ENCODE measurements at places on chromosomes 7 and 10.

GRCh38 chr7:30240106-30240800, 44.1 kb upstream of the ZNRF2 start:
- DNase-seq: no peak

GRCh38 chr10:88494537-88494936, 88.6 kb downstream of the RNLS start:
- no peak for DNase-seq

DNA sequence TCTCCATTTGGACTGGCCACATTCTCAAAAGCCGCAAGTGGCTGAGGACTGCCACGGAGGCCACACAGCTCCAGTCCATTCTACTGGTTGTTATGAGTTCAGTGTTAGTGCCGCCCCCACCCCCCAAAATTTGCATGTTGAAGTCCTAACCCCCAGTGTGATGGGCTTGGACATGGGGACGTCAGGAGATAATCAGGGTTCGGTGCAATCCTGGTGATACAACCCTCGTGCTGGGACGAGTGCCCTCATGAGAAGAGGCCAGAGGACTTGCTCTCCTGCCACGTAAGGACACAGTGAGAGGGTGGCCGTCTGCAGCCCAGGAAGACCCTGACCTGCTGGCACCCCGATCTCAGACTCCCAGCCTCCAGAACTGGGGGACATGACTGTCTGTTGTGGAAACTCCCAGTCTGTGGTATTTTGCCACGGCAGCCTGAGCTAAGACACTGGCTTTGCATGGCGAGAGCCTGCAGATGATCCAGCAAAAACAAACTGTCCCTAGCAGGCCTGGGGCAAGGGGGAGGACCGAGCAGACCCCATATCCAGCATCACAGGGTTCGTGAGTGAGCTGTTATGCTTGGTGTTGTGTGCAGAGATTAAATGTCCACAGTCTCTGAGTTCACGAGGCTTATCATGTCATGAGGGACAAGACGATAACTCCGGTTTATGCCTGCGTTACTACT, 41.5 kb upstream of the INSIG1 start:
- no peak for DNase-seq

DNA sequence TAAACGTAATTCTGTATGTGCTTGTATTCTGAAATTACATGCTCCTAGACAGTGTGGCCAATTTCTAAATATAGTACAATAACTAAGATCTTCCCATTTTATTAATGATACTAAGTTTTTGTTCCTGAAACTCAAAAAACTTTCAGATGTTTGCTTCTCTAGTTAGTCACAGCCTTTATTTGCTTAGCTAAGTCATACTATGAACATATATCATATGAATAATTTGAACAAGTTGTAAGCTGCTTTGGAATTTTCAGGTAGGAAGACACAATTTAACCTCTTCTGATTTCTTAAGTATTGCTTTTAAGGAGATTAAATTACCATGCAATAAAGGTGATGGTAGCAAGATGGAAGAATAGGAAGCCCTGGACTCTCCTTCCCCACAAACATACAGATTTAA, 148.7 kb downstream of the AMPH start:
- DNase-seq: no peak

DNA sequence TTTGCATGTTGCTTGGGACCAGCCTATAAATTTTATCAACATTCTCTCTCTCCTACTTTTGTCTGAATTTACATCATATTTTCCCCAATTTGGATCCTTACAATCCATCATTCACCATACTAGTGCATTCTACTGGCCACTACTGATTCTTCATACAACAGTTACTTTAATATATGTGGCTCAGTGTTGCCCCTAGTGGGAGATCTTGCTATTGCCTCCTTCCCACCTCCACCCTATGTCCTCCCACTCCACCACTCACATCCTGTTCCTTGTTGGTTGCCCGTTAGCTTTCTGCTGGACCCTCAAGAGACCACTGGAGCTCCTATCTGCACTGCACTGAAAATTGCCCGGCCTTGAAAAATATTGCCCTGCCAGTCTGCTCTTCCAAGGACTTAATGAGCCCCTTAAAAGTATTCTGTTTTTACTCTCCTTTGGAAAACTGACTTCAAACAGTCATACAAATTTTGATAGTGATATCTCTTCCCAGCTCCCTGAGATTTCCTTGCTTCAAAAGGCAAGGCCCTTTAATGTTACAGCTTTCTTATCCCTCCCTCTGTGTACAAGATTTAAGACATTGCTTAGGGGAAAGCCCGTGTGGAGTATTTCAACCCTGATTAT, 243.2 kb upstream of the TMEM229A start:
- DNase-seq: peak; percentile 7

GRCh38 chr10:95308389-95309302, 17.8 kb upstream of the PDLIM1 start:
- no peak for DNase-seq

- DNase-seq: no peak
These were observed 198.0 kb downstream of the CSTF2T start for GRCh38 chr10:51501396-51501795.

GRCh38 chr7:151286148-151286547, 37.7 kb upstream of the SMARCD3 start:
- DNase-seq: no peak

DNA sequence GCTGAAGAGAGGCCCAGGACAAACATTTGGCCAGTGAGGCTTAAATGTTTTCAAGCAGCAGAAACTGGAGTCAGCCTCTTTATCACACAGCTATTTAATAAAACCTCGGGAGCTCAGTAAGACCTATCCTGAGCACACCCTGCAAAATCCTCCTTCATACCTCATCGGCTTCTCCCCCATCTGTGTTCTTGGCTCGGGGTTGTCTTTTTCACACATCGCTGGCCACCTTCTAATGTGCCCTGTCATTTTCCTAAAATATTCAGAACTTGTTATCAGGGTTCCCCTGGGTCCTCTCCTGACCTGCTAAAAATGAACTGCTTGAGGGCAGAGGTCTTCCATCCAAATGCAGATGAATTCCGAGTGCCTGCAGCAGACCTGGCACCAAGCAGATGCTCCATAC, 310.3 kb upstream of the AKR1E2 start:
- no peak for DNase-seq

GRCh38 chr7:155815332-155816191, 3.3 kb upstream of the SHH start:
- DNase-seq: no peak

GRCh38 chr10:100825325-100825875, 80.0 kb downstream of the PAX2 start:
- DNase-seq: no peak

DNA sequence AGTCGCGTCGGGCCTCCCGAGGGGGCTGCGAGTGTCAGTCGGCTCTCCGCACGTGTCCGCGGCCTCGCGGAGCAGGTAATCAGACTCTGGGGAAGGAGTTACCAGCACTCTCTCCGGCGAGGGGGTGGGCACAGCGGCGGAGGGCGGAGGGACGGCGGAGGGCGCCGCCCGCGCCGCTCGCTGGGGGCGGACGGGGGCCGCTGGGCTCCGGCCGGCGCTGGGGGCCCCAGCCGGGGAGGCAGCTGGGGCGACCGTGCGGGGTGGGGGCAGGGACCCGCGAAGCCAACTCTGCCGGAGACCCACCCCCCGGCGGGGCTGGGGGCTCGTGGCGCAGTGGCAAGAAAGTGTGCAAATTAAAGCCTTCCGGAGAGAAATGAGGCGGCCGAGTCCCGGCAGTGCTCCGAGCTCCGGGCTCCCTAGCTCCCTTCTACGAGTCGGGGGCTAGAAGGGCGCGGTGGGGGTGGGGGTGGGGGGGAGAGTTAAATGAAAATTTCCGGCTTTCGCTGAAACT, at the start of gene CDK6:
CDK6 (minus strand) TSS at position 85 of the 511 bp plus-strand sequence. CDS start 3,250 bp downstream, outside the sequence.
- DNase-seq: no peak

- DNase-seq: no peak
These were observed 48.4 kb upstream of the BTRC start for GRCh38 chr10:101305320-101306241.

GRCh38 chr7:82395147-82395546, 48.4 kb downstream of the CACNA2D1 start:
- no peak for DNase-seq
